Right forelimb (tissue), 1 donor: ENCODE measurements at places on chromosomes 4 and X.

DNA sequence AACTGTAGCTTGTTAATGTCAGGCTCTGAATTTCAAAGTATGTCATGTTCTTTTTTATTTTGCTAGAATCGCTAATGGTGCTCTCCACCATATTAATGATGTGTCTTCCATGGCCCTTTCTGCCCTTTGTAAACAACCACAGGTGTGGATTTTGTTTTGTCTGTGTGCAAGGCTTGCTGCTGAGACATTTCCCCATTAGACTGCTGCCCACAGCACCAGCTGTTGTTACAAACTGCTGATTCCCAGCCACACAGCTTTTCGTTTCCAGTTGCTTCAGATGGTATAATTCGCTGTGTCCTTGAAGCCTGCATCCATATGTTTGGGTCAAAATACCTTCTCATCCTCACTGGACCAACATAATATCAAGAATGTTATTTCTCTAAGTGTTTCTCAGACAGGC, 32.8 kb downstream of the KCNIP4 start:
- DNase-seq: no peak

- no peak for DNase-seq
Observed at GRCh38 chr4:76780781-76781697, 116.9 kb downstream of the SOWAHB start.

- DNase-seq: no peak
Observed at GRCh38 chrX:128365492-128365891, 313.3 kb upstream of the ACTRT1 start.

DNA sequence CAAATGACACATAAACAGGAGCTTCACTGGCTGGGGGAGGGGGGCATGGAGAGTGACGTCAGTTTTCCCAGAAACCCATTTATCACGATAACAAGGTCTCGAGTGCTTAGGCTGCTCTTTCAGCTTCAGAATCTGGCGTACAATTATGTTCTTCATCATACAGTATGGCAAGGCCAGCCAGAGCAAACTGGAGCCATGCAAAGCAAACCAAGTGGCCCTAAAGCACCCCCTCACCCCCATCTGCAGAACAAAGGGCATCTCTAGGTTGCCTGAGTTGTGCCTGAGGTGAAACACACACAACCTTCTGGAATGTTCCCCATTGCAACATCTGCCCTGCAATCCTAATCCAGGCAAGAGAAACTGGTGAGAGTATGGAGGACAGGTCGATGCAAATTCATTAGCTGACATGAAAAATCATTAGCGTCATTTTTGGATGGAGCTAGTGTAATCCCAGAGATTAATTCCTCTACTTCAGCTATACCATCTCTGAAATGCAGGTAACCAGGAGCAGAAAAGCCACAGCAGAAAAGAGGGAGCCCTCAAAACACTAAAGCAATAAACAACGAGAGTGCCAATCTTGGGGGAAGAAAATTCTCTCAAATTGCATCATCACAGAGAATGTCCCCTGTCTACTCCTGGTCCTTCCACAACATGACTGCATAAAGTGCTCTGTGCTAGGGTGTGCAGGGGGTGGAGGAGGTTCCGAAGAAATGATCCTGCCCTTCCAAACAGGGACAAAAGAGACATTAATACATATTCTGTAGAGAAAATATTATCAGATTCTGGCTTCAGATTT, 1.8 kb downstream of the SEPTIN6 start:
- DNase-seq: no peak

DNA sequence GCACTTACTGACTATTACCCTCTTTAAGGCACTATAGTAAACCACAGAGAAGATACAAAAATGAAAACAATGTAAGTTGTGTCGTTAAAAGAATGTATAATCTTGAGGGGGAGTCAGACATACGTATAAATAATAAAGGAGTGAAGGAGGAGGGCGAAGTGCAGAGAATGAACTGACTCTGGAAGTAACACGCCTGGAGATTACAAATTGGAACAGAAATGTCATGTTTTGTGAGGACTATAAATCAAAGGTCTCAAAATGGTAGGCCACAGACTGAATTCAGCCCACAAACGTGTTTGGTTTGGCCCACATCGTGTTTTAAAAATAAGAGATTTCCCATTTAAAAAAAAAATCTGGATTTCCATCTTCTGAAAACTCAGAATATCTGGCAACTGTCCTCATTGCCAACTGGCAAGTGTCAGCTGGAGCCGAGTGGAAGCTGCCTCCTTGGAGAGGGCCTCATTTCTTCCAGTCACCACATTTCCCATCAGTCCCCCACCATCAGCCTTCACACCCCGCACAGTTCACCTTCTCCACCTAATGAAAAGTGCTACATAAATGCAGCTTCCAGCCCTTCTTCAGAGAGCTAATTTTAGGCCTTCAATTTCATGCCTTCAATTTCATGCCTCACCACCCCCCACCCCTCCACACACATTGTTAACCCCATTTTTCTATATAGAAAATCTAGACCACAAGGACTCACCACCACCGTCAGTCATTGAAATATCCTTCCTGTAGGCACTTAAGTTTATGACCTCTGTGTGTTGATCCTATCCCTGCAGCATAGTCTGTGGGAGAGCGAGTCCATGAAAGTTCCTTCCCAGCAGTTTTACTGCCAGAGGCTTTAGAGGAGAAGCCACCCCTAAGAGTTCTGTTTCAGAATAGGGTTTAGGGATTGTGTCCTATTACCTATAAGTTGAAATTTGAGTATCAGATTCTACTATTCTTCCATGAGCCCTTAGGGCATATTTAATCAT, 32.0 kb upstream of the COL25A1 start:
- no peak for DNase-seq

DNA sequence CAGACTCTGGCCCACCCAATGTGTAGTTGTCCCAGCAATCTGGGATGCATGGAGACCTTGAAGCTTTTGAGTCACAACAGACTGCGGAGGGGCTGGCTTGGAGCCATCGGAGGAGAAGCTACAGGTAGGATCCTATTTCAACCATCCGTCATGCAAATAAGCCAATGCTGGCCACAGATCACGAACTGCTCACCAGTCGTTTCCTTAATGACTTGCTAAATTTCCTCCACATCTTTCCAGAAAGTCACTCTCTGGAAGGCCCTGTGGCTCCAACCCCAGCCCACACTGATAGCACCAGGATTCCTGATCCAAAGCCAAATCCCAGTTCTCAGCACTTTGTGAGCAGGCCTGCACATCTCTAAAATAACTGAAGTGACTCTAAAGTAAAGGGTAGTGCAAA, 321.3 kb downstream of the RAB28 start:
- no peak for DNase-seq

- no peak for DNase-seq
Observed at GRCh38 chr4:101787701-101788316, 2.7 kb upstream of the BANK1 start.

DNA sequence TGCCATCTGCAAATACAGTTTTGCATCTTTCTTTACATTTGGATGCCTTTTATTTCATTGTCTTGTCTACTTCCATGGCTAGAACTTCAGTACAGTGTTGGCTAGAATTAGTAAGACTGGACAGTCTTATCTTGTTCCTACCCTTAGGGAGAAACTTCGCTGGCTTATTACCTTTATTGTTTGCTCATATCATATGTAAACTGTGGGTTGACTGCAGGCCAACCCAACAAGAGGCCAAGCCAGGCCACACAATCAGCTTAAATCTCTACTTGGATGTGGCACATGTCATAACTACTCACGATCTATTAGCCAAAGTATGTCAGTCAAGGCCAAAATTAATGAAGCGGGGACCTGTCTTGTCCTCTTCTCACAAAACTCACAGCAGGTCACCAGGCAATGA, 144.1 kb downstream of the THOC2 start:
- no peak for DNase-seq

GRCh38 chr4:123418351-123418931, 21.8 kb downstream of the SPRY1 start:
- no peak for DNase-seq

- DNase-seq: peak; percentile 49
Observed at GRCh38 chr4:184099000-184099399, 118.7 kb downstream of the ENPP6 start.

- DNase-seq: no peak
Observed at GRCh38 chrX:15820106-15821073, 30.1 kb downstream of the ZRSR2 start.

GRCh38 chrX:44082829-44083228, 109.6 kb upstream of the NDP start:
- no peak for DNase-seq

GRCh38 chr4:6183740-6184139, 16.6 kb downstream of the JAKMIP1 start:
- DNase-seq: no peak

GRCh38 chr4:74878323-74878722, 54.6 kb upstream of the PARM1 start:
- no peak for DNase-seq

DNA sequence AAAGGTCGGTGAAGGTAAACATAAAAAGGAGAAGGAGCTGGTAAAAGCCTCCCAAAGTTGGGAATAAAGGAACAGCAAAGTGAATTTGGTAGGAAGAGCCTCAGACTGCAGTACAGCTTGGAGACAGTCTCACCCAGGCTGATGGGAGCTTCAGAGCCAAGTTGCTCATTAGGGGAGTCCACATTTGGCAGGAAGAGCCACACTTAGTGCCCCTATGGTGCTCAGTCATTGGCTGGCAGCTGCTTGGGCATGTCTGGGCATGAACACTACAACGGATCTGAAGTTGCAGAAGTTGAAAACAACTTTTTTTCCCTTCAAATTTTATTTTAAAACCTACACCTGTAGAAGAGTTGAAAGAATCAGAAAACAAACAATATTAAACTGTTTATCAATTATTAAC, 2497.3 kb downstream of the ARAP2 start:
- DNase-seq: no peak

GRCh38 chr4:5940470-5941203, 47.8 kb upstream of the CRMP1 start:
- peak; percentile 22 for DNase-seq
